ENCODE measurements at places on chromosomes 12 and 14.

- no peak for DNase-seq
Measured at GRCh38 chr14:105436402-105436801, 16.8 kb downstream of the MTA1 start.

DNA sequence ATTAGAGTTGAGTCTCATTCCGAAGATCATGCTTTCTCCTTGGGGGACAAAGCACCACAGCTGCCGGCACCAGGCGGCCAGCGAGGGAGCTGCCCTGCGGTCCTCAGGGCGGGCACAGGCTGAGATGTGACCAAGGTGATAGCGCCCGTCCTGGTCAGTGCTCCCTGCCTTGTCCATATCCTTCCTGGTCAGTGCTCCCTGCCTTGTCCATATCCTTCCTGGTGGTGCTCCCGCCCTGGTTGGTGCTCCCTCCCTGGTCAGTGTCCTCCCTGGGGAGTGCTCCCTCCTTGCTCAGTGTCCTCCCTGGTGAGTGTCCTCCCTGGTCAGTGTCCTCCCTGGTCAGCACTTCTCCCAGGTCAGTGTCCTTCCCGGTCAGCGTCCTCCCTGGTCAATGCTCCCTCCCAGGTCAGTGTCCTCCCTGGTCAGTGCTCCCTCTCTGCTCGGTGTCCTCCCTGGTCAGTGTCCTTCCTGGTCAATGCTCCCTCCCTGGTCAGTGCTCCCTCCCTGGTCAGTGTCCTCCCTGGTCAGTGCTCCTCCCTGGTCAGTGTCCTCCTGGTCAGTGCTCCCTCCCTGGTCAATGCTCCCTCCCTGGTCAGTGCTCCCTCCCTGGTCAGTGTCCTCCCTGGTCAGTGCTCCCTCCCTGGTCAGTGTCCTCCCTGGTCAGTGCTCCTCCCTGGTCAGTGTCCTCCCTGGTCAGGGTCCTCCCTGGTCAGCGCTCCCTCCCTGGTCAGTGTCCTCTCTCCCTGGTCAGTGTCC is 92.2 kb downstream of the ADGRD1 start:
- DNase-seq: no peak

- DNase-seq: no peak
Measured at GRCh38 chr14:75976826-75977581, 4.8 kb downstream of the TGFB3 start.

DNA sequence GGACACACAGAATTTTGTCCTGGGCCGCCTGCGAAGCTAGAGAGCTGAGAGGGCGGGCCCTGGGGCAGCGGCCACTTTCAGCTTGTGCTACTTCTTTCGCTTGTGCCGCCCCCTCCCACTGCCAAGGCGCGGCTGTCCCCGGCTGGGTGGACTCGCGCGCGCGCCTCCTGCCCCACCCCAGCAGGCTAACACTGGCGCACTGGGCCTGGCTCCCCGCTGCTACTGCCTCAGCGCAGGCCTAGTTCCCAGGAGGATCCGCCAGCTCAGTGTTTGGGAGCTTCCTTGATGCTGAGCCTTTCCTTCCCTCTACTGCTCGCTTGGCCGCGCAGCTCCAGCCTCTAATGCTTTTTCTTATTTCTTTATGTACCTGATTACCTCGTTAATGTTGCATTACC is 27.4 kb upstream of the METAP2 start:
- no peak for DNase-seq

GRCh38 chr12:57319678-57320469 is 68.9 kb upstream of the STAC3 start:
- DNase-seq: no peak

DNA sequence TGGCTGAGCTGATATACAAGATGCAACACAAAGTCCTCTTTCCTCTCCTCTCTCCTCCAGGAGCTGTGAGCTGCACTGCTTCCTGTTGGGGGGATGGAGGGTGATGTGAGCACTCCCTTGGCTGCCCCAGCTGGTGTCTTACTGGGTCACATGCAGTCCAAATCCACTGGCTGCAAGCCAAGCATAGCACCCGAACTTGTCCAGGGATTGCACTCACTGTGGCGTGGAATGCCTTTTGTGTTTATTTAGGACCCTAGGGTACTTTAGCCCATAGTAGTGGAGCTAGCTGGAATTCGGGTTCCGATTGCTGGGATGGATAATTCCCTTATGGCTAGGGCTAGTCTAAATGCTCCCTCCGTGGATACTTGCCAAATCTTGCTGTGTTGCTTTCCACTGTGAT is 424.9 kb upstream of the SYT1 start:
- DNase-seq: no peak

- no peak for DNase-seq
Measured at GRCh38 chr14:102965282-102965681, 42.8 kb downstream of the AMN start.

DNA sequence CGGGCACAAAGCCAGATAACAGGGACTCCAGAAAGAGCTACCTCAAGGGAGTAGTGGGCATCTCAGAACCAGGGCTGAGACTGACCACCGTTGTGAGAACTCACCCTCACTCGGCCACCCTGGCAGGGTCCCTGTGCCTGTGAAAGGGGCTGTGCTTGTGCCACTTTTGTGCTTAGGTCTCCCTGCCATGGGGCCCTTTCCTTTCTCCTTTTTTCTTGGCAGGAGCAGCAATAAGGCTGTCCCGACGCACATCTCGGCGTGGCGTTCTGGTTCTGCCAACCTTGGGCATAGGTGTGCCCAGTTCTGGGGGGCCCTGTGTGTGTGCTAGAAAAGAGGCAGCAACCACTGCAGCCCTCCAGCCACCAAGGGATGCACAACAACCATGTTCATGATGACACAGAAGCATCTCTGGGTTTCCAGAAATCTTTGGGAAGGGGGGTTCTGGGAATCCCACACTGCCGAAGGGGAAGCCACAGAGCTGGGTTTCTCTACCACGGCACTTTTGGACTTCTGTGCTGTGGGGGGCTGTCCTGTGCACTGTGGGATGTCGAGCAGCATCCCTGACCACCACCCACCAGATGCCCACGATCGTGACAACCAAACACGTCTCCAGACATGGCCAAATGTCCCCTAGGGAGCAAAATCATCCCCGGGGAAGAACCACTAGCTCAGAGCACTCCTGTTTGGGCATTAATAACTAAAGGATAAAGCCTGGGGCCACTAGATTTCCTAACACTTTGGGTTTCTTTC is 13.1 kb upstream of the TMEM119 start:
- DNase-seq: no peak

GRCh38 chr14:21807975-21808374 is 134.4 kb upstream of the OR4E1 start:
- DNase-seq: no peak

DNA sequence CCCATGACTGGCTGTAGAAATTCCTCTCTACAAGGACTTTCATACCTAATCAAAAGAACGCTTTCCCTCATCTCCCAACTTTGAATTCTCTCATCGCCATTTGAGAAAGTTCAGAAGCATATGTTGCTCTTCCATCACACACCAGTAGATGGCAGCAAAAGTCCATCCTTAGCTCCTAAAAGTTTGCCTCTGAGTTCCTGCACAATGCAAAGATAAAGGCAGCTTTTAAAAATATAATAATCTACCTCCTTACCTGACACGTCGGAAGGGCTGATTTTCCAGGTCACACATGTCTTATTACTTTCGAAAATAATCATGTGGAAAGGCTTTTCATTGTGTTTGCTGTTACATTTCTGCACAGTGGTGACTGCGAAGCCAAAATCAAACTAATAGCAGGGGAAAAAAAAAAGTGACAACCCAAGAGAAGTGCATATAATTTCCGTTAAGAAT is 456.7 kb upstream of the SEL1L start:
- peak; percentile 12 for DNase-seq

GRCh38 chr12:179131-179884 is 34.6 kb downstream of the SLC6A12 start:
- DNase-seq: no peak

- no peak for DNase-seq
Measured at GRCh38 chr14:83419420-83419819, 1885.8 kb upstream of the SEL1L start.

DNA sequence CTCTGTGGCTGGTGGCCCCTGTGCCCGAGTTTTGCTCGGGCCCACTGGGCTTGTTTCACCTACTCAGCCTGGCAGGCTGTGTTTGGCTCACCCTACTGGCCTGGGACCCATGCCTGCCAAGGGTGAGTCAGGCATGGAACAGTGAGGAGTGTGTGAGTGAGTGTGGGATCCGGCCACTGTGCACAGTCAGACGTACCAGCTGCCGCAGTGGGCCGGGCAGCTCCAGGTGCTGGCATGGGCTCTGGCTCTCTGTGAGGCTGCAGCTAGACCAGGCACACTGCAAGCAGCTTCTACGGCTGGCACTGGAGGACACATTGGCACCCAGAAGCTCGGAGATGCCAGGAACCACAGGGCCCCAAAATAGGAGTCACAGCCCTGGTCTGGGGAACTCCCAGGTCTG is 40.6 kb downstream of the HSD17B6 start:
- DNase-seq: no peak

- DNase-seq: no peak
Measured at GRCh38 chr14:99733540-99734405, 49.7 kb downstream of the CYP46A1 start.

DNA sequence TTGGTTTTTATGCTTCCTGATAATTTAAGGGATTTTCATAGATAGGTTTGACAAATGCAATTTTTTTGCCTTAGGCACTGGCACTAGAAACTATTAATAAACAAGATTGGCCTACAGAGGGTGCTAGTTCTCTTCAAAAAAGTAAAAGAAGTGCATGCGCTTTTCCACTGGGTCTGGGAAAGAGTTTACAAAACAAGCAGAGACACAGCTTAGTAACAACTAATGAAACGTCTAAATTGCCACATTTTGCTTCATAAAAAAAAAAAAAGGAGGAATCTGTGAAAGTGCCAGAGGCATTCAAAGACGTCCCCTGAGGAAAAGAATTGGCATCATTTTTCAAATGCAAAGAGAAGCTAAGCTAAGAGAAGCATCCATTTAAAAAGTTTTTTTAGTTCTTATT is 58.3 kb upstream of the EEA1 start:
- DNase-seq: no peak

DNA sequence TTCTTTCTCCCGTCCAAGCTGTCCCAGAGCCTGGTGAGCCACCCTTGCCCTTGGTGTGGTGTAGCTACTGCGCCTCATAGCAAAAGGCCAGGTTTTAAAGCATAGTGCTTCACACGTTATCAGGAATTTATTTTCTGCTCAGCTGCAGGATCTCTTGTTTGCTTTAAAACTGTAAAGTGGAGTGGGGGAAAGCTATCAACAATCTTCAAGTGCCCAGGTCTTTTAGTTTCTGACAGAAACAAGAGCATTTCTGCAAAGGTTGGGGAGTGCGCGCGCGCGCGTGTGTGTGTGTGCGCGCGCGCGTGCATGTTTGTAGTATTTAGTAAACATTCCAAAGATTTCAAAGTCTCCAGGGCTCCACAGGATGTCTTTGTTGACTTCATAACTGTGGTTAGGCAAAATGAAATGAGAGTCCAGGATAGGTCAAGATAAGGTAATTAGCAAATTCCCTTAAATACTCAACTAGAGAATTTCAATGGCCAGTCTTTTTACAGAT is 45.5 kb downstream of the EML1 start:
- no peak for DNase-seq

- no peak for DNase-seq
Measured at GRCh38 chr12:115451780-115452736, 768.1 kb upstream of the TBX3 start.

- DNase-seq: no peak
Measured at GRCh38 chr14:30131581-30132097, 204.0 kb upstream of the PRKD1 start.

DNA sequence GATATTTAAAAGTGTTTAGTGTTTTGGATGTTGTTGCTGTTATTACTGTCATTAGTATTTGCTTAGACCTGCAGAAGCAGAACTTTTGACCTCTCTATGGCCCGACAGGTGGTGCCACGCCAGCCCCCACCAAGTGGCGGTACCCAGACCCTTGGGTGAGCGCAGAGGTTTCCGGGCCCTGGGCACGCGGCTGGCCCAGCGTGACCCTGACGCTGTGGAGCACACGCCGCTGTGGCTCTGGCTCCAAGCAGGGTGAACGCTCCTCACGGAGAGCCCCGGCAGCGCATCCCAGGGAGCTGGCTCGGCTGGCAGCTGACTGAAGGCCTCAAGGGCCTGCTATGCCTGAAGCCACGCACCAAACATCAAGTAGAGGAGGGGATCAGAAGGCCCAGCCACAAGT is 22.6 kb downstream of the SLC25A47 start:
- no peak for DNase-seq

- no peak for DNase-seq
Measured at GRCh38 chr14:101548710-101549109, 12.6 kb upstream of the DIO3 start.

- no peak for DNase-seq
Measured at GRCh38 chr12:116901612-116902011, 9.1 kb upstream of the FBXW8 start.

GRCh38 chr14:91295851-91296796 is 51.6 kb upstream of the GPR68 start:
- no peak for DNase-seq

DNA sequence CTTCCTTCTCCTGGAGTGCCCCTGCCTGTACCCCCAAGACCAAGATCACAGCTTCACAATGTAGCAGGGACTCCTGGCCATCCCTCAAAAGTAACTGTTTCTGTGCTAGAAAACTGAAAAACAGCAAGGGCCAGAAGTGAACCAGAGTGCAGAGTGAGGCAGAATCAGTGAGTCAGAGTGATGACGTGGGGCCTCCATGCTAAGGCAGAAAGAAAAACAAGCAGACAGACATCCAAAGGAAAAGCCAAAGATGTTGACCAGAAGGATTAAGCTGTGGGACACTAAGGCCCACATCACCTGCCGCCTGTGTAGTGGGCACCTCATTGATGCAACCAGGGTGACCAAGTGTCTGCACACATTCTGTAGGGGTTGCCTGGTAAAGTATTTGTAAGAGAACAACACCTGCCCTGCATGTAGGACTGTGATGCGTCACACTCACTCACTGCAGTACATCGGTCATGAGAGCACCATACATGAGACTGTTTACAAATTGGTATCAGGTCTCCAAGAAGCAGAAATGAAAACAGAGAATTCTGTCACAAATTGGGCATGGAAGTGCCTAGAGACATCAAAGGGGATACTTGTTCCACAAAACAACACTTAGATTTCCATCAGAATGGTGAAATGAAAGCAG is 51.2 kb downstream of the ARMH4 start:
- no peak for DNase-seq

DNA sequence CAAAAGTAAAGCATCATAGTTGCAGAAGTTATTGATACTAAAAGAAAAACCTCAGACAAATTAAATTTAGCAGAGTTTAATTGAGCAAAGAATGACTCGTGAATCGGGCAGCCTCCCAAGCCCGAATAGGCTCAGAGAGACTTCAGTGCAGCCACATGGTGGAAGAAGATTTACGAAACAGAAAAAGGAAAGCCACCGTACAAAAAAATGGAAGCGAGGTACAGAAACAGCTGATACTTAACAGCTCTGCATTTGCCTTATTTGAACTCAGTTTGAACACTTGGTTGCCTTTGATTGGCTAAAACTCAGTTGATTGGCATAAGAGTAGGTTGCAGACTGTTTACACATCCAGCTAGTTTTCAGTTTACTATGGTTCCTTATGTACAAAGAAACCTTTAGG is 12.9 kb downstream of the TTC9 start:
- DNase-seq: no peak

- DNase-seq: no peak
Measured at GRCh38 chr12:69698769-69699540, at the start of gene BEST3. TSS of gene BEST3 (minus strand) at chr12:69699303. CDS start at chr12:69697798, 1,505 bp downstream.

GRCh38 chr14:68507544-68508081 is 285.3 kb downstream of the ZFP36L1 start:
- peak; percentile 37 for DNase-seq

Data from T-helper 1 cell (primary cell).